WTC11 (cell line): ENCODE measurements at places on chromosomes 6 and 20. TPM values are rescaled to one million over a fixed set of nuclear protein-coding genes. Genes with fewer than 3 reads are reported as not detected.

EPPIN gene
- 0.16 to 0.26 TPM (median 0.23 TPM) in 3 replicates for total RNA-seq

CCN5 gene
- total RNA-seq = 0.16 to 0.37 TPM (median 0.23 TPM) in 3 replicates

SLC44A4 gene
- 3.1 to 3.5 TPM (median 3.5 TPM) in 3 replicates for total RNA-seq

MDFI gene
- total RNA-seq = 63.2 to 86.2 TPM (median 74.6 TPM) in 3 replicates

JAG1 gene
- 38.3 to 45.2 TPM (median 41.6 TPM) in 3 replicates for total RNA-seq

FAM83C gene
- total RNA-seq = not detected in 3 replicates
